Spinal cord (tissue), 10 donors: ENCODE measurements at places on chromosomes 11 and 22.

DNA sequence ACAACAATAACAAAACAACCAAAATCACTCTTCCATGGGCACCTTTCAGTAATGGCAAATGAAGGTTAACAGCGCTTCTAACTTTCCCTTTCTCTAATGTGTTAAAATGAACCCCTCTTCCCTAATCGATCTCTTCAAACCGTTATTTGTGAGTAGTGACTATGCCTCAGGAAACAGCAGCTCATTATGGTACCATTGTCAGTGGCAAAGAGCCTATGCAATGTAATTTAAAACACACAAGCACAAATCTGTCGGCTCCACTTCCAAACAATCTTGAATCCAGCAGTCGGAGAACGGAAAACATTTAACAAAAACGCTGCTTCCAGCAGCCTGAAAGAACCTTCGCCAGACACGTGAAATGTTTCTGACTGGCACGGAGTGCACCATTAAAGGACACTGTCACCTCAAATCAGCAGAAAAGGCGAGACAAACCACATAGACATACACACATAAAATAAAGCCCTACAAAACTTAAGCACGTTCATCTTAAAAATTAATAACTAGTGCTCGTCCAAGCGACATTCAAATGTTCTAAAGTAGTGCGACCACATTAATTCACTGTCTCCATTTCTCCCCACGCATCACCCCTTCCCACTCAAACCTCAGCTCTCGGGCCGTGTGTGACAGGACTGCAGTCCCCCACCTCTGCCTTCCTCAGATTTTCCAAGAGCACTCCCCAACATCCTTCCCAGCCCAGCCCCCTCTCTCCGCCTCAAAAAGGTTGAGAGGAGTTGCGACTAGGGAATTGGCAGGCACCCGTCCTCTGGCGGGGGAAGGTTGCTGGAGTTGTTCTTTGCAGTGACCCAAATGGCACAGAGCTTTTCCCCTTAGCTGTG, 748 bp downstream of the RAB30 start:
- DNase-seq = no peak

GRCh38 chr11:122864386-122865115, 18.0 kb upstream of the JHY start:
- no peak for DNase-seq

DNA sequence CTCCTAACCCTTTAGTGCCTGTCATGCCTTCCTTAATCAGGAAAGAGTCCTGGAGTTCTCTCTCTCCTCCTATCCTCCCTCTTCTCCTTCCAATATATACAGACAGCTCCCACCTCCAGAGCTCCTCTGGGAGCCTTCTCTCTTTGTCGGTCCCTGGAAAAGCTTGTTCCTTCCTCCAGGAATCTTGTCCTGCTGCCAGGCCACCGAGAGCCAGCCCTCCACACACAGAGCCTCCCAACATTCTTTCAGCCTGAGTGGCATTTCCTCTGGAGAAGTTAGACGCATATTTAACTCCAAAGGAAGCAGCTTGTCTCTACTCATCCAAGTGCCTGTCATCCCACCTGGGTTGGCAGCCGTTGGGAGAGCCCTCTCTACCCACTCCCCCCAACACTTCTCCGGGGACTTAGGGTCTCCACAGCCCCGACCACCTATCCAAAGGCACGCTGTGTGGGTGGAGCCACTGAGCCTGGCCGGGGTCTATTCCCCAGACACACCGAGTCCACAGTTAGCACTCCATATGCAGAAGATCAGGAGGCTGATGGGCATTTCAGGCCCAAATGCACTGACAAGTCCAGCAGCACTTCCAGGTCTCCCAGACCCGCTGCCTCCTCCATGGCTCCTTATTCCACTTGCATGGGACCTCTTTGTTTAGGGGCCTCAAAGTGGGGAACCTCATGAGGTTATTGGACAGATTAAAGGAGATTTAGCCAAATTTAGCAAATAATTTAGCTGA, 31.1 kb downstream of the DKK3 start:
- no peak for DNase-seq

- DNase-seq = no peak
Measured at GRCh38 chr11:20407344-20407743, 19.8 kb downstream of the PRMT3 start.

DNA sequence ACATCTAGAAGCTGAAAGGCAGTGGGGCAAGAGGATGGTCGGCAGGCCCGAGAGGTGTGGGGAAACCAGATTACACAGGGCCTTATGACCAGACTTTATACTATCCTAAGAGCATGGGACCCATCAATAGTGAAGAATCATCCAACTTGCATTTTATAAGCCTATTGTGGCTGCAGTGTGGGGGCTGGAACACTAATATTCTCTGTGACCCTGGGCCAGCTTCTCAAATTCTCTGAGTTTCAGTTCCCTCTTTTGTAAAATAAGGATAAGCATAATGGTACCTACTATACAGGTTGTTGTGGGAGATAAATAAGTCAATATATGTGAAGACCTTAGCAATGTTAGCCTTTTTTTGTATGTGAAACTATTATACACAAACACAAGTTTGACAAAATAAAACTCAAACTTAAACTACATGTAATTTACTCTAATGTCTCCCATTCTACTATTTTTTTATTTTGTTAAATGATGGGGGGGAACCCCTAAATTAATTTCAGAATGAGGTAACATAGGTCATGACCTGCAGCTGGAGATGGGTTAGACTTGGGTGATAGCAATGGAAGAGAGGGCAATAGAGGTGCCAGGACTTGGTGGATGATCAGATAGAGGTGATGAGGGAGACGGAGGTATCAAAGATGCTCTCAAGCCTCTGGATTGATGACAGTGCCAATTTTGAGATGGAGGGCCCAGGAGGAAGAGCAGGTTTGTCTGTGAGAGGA, 30.1 kb downstream of the SMCO4 start:
- no peak for DNase-seq

DNA sequence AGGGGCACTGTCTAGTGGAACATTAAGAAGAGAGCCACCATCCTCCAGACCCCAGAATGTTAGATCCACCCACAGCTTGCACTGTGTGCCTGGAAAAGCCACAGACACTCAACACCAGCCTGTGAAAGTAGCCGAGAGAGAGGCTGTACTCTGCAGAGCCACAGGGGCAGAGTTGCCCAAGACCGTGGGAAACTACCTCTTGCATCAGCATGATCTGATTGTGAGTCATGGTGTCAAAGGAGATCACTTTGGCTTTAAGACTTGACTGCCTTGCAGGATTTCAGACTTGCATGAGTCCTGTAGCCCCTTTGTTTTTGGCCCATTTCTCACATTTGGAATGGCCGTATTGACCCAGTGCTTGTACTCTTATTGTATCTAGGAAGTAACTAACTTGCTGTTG, 115.9 kb upstream of the CCDC179 start:
- no peak for DNase-seq

DNA sequence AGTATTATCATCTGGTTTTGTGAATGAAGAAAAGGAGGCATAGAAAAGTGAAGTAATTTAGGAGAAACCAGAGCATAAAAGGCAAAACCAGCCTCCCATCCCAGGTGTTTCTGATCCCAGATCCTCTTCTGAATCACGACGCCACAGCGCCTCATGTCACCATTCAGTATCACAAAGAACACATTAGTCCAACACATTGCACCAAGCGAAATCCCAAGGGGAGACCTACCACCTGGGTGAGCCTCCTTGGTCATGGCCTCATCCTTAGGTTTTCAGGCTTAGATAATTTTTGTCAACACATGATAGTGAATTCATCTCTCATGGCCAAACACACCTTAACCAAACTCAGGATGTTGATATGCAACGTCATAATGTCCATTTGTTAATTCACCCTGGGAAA, 181.5 kb upstream of the SORL1-AS1 start:
- DNase-seq = no peak

DNA sequence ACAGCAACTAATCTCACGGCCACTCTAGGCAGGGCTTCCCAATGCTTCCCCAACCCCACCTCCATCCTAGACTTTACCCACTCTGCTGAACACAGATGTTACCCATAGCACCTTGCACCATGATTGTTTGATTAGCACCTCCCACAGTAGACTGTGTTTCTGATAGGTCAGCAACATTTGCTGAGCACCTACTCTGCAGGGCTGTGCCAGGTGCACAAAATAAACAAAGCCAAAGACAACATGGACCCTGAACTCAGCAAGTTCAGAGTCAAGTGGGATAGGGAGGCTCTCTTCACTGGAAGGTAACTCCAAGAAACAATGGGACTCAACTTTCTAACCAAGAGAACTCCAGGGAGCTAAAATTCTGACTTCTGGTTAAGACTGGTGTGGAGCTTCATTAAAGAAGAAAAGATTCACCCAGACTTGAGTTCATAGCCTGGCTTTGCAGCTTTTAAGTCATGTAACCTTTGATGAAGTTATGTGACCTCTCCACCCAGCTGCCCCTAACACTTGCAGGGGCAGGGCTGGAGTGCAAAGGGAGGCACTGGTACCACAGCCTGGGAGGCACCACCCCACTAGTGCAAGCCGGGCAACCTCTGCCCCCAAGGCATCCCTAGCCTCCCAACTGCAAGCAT, 6.7 kb upstream of the RTN4RL2 start:
- no peak for DNase-seq

DNA sequence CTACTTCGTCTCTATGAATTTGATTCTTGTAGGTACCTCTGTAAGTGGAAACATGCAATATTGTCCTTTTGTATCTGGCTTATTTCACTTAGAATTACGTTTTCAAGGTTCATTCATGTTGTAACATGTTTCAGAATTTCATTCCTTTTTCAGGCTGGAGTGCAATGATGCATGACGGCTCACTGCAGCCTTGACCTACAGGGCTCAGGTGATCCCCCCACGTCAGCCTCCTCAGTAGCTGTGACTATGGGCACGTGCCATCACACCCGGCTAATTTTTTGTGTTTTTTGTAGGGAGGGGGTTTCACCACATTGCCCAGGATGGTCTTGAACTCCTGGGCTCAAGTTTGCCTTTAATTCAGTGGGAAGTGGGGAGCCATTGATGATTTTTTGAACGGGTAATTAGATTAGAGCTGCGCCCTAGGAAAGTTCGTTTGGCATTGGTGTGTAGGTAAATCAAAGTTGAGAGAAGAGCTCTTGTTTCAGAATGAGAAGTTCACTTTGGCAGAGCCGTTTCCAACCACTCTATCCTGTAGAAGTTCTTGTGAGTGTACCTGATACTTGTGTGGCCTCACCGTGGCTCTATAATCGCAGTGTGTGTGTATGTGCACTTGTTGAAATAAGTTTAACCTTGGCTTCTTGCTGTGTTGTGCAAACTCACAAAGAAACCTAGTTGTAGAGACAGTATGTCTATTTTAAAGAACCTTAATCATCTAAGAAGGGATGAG, 115.9 kb downstream of the NAV2 start:
- no peak for DNase-seq

DNA sequence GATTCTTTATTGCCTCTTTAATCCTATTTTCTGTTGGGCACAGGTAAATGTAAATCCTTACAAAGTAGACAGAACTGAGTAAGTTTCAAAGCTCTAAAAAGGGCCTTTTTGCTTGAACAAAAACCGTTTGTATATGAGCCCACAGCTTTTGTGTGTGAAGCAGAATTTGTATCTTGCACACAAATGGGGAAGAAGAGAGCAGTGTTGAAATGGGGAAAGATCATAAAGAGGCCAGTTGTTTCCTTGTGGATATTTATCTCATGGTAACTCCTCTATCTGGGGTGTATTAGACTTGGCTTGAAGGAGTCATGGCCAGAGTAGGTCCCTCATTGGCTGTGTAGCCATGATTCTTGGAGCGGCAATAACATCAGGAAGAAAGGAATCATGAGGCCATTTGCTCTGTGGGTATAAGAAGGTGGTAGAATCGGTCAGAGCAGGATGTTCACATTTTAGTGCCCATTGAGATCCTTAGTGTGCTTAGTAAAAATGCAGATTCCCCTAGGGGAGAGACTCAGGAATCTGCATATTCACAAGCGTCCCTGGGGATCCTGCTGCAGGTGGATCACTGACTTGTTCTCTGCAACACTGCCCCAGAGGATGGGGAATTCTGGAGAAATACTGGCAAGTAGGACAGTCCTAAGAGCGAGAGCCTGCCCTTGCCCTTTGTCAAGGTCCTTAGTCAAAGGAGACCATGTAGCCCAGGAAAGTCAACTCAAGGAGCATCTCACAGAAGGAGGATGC, 126.5 kb downstream of the LDLRAD3 start:
- DNase-seq = no peak

DNA sequence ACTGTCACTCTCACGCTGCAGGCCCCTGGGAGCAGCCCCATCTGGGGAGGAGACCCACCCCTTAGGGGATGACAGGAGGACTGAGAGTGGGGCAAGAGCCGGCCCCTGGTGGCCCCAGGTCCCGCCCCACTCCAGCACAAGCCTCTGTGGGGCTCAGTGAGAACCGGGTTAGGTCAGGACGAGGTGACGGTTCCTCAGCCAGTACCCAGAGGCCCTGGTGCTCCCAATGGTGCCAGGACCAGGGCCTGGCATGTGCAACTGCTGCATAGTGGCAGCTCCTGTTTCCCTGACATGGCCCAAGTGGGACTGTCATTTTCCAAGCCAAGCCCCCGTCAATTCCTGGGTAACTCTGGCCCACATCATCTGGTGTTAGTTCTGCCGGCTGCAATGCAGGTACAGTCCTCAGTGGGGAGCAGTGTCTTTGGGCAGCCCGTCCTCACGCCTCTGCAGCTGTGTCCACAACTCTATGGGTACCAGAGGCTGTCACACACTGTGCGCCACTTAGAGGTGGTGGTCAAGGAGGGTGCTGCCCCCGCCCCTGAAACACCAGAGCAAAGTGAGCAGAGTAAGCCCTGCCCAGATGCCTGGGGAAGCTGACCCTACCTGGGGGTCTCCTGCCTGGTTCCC, 15.9 kb downstream of the CHID1 start:
- no peak for DNase-seq

- DNase-seq = no peak
Measured at GRCh38 chr22:32574411-32574810, 99.8 kb downstream of the FBXO7 start.

DNA sequence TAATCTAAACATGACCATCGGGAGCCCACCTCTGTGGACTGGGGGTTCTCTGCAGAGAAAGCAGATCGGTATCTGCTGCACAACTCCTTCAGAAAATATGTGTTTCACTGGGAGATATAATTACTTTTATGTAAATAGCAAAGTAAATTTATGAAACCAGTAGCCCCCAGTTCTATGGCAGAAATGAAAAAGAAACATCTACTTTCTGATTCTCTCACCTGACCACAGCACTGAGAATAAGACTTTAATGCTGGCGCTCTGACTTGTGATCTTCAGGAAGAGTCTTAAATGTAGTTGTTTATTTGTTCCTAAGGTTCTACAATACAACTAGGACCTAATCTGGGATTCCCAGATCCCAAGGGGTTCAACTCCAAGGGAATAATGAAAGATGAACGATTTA, 518.0 kb downstream of the DLG2 start:
- no peak for DNase-seq

- no peak for DNase-seq
Measured at GRCh38 chr11:117361432-117361831, 33.8 kb downstream of the CEP164 start.
